Adrenal gland (tissue), 19 donors: ENCODE measurements at places on chromosomes 2 and 18. TPM values are rescaled to one million over a fixed set of nuclear protein-coding genes. Genes with fewer than 3 reads are reported as not detected.

TMEM18 gene
- 52.8 TPM for polyA plus RNA-seq

ZNF532 gene
- polyA plus RNA-seq = 17.3 TPM

C2orf81 gene
- polyA plus RNA-seq = 4.5 TPM

SLC38A11 gene
- polyA plus RNA-seq = 36.9 TPM

GCG gene
- polyA plus RNA-seq = not detected

MARCO gene
- polyA plus RNA-seq = 14.5 TPM

DHRS9 gene
- polyA plus RNA-seq = 0.09 TPM

ARHGAP25 gene
- polyA plus RNA-seq = 8.5 TPM

MARCHF4 gene
- 0.97 TPM for polyA plus RNA-seq

PARD6G gene
- 2.4 TPM for polyA plus RNA-seq

CRYGC gene
- polyA plus RNA-seq = not detected

GALR1 gene
- polyA plus RNA-seq = 0.64 TPM

SF3B6 gene
- polyA plus RNA-seq = 173 TPM

NETO1 gene
- polyA plus RNA-seq = 0.10 TPM

MOGAT1 gene
- not detected for polyA plus RNA-seq

TEKT4 gene
- polyA plus RNA-seq = not detected

NTSR2 gene
- 0.16 TPM for polyA plus RNA-seq

EVX2 gene
- not detected for polyA plus RNA-seq

ARHGEF4 gene
- 6.8 TPM for polyA plus RNA-seq

FAM110C gene
- 5.7 TPM for polyA plus RNA-seq

CAPN10 gene
- 102 TPM for polyA plus RNA-seq

SRD5A2 gene
- 0.08 TPM for polyA plus RNA-seq

NDUFB3 gene
- polyA plus RNA-seq = 91.8 TPM
